Activated T-cell treated with anti-CD3 and anti-CD28 coated beads for 1 hour (primary cell): ENCODE measurements at places on chromosomes 3 and 15.

- DNase-seq: no peak
These were observed 492.5 kb upstream of the TGFBR2 start for GRCh38 chr3:30113906-30114305.

- DNase-seq: no peak
These were observed 765.0 kb downstream of the IGSF11 start for GRCh38 chr3:118269537-118270125.

DNA sequence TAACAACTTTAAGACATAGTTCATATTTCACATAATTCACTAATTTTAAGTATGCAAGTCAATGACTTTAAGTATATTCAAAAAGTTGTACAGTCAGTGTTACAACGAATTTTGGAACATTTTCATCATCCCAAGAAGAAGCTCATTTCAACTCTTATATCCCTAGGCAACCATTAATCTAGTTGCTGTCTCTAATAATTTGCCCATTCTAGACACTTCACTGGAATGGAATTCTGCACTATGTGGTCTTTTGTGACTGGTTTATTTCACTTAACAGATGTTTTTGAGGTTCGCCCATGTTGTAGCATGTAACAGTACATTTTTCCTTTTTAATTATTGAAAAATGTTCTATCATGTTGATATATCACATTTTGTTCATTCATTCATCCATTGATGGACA lies 104.2 kb upstream of the SPRED1 start:
- no peak for DNase-seq

DNA sequence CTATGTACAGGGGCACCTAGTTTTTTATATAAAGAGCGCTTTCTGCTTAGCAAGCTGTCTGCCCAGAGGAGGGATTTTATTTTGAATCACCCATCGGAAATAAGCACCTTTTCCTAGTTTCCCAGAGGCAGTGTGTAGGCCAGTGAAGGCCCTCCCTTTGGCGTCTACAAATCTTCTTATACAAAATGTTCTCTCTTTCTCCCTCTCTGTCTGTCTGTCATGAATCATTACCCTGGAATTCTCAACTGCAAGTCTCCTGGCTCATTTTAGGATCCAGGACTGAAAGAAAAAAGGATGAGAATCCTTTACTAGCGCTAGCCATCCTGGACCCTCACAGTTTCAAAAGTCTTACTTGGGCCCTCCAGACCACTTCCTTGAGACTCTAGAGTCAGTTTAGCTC lies 728.1 kb downstream of the OTOL1 start:
- DNase-seq: no peak

DNA sequence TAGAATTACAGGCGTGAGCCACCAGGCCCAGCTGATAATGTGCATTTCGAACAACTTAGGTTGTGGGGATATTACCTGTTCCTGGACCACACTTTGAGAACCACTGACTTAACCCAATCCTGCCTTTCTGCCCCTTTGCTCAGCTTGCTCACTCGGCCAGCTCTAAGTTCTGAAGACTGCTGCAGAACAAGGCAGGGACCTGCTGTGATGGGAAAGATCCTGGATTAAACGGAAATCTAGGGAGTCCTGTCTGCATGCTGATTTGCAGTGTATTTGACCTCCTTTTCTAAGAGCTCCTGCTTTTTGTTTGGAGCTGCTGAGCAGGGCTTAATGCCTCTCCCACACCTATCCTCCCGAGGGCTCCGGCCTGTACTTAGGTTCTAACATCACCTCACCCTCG lies 2.9 kb downstream of the LTK start:
- DNase-seq: no peak

- DNase-seq: no peak
These were observed 57.0 kb downstream of the ARHGEF26 start for GRCh38 chr3:154178172-154178571.

- no peak for DNase-seq
These were observed 1012.2 kb upstream of the CADM2 start for GRCh38 chr3:83946554-83946953.

DNA sequence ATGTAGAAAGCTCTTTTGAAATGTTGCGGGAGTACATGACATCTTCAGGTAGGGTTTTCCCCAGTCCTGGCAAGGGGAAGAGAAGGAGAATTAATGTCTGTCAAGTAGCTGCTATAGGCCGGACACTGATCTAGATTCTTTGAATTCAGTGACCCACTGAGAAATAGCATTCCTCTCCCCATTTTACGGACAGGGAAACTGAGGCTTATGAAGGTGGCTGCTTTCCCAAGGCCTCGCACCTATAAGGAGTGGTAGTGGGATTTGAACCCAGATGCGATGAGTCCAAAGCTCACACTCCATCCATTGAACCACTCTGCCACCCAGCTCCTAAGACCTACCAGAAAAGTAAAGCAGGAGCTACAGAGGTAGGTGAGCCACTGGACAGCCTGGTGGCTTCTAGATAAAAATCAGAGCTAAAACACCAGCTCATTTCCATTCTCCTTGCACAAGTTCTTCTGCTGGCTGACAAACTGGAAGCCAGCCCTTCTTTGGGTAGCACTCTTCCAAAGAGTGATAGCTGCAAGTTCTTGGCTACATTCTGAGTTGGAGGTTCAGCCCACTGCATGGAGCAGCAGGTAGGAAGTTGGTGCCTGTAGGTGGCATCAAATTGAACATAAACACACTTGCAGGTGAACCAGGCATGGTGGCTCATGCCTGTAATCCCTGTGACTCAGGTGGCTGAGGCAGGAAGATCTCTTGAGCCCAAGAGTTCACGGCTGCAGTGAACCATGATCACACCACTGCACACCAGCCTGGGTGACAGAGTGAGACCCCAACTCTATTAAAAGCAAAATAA lies 22.0 kb downstream of the ZNF710 start:
- no peak for DNase-seq

- DNase-seq: no peak
These were observed 130.9 kb downstream of the POLQ start for GRCh38 chr3:121414924-121415323.

DNA sequence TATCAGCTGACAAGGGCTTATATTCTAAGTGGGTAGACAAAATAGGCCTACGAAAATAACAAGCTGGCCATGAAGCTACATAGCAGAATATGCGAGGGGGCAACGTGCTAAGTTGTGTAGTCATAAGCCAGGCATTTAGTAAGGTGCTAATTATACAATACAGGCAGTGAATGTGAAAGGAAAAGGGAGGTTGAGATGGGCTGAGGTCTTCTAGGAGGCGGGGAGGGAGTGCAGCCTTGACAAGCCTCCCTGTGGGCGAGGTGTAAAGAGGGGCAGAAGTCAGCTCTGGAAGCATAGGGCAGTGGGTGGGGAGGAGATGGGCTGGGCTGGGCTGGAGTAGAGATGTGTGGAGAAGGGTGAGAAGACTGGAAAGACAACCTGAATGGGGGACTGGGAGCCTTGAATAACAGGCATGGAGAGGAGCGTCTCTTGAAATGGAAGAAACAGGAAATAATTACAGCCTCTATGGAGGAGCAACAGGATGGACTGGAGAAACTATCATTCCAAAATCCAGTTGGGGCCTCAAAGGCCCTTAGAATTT lies 1.2 kb downstream of the TIGIT start:
- no peak for DNase-seq

DNA sequence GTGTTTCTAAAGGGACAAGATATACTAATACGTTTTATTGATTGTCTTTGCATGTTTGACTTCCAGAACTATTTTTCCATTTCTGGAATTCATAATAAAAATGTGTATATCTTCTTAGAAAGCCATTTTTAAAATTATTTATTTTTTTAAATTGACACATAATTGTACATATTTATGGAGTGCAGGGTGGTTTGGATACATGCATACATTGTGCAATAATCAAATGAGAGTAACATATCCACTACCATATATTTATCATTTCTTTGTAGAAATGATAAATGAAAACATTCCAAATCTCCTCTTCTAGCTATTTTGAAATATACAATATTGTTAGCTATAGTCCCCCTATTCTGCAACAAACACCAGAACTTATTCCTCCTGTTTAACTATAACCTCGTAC lies 156.5 kb upstream of the ABI3BP start:
- DNase-seq: no peak

DNA sequence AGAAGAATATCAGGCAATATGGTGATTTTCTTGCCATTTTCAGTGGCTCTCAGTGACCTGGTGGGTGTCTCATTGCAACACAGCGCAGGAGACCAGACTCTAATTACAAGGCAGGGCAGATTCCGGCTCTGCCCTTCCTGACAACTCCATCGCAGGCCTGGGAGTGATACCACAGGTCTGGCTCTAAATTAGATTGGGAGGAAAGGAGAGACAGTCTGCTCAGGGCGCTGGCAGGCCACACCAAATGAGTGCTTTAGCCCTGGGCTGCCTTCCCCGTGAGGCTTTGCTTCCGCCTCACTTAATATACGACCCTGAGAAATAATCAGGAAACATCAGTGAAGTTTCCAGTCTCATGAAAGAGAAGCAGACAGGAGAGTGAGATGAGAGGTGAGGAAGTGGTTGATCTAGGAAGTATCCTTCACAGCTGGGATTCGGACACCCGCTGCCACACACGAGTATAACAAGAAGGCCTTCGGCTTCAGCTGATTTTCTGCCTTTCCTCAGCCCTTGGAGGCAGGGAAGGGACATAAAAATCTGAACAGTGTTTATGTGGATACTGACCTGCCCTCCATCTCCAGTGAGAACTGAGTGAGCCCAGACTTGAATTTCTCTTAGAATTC lies 73.7 kb upstream of the PROK2 start:
- DNase-seq: no peak

GRCh38 chr15:40067921-40068624 lies 29.1 kb upstream of the SRP14 start:
- DNase-seq: no peak

- DNase-seq: no peak
These were observed 112.4 kb downstream of the ABI3BP start for GRCh38 chr3:100880845-100881244.

GRCh38 chr3:4634894-4635293 lies 141.7 kb downstream of the ITPR1 start:
- DNase-seq: no peak

GRCh38 chr3:141234283-141234682 lies 2.7 kb downstream of the PXYLP1 start:
- no peak for DNase-seq

DNA sequence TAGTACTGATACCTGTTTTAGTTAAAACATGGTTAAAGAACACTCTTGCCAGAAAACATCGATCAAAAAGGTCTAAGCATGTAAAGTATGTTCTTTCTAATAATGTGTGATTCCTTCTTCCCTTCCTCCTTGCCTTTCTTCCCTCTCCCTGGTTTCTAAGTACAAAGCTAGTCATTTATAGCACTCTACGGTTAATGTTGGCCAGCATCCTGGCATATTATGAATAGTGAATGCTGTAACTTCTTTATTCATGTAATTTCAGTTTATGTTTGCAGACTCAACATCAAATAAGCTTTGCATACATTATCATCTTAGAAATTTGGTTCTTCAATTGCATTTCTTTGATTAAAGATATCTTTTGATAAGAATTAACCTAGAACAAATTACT lies 27.1 kb downstream of the P2RY12 start:
- no peak for DNase-seq

DNA sequence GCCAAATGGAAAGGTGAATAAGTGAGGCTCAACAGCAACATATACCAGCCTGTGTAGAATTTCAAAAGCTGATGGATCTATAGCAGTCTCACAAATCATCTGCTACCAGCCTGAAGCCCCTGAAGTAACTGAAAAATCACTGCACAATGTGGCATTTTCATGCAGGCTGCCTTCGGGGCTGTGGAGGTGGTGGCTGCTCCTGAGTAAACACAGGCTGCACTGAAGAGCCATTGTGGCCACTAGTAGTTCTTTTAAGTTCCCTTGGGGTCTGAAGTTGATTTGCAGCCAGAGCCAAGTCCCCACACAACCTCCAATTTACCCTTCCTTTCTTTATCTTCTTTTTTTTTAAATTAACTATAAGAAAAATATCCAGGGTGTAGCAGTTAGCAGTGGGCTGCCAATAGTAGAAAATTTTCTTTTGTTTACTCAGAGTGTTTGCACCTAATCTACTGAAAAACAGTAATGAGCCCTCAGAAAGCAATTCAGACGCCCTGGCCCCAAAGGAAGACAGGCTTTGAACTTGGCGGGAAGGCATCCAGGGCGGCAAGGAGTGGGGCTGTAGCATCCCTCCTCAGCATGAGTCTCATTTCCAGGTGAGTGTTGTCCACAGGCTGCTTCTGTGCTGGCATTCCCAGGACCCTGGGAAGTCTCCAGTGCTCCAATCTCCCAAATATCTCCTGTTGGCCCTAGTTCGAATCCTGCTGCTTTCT lies 13.3 kb upstream of the SUSD5 start:
- DNase-seq: no peak

DNA sequence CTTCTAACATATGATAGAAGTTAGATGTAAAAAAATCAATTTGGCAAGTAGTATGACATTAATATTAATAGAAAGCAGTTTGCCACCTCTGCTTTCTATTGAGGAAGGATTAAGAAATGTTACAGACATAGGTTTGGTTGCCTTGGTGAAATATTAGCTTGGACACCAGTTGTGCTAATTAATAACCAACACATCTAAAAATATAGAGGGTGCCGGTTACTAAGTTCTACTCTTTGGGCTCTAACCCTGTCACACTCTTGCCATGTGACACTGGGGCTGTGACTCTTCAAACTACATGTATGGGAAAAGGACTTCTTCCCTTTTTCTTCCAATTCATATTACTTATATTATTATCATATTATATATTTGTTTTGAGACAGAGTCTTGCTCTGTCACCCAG lies 64.4 kb downstream of the TRIM71 start:
- no peak for DNase-seq
